ENCODE measurements at places on chromosomes 12 and 14.
A peak's percentile ranks its signal among the peaks of the same experiment; 100 is the strongest.

GRCh38 chr12:10067942-10068341 lies 30.8 kb downstream of the CLEC1A start:
- peak; percentile 23 for DNase-seq

GRCh38 chr14:104111301-104112112 lies 26.0 kb downstream of the ASPG start:
- DNase-seq, result no peak

DNA sequence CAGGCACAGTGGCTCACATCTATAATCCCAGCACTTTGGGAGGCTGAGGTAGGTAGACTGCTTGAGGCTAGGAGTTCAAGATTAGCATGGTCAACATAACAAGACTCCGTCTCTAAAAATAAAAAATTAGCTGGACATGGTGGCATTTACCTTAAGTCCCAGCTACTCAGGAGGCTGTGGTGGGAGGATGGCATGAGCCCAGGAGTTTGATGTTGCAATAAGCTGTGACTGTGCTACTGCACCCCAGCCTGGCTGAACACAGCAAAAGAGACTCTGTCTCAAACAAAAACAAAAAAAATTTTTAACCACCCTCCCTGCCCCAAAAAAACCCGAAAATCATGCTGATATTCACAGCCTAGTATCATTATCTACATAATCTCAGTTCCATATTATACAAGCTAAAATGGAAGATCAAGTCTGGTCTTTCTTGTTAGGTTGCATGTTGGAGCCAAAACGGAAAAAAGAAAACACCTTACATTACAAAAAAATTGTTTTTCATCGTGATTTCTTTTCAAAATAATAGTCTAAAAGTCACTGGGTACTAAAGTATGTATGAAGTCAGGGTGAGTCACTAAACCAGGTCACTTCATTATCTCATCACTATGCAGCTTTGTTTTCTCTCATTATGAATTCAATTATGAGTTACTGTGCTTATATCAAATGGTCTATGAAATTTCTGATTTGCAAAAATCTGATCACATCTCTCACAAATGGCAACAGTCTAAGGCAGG lies 13.8 kb downstream of the GXYLT1 start:
- DNase-seq, result peak; percentile 18

- no peak for DNase-seq
Observed at GRCh38 chr14:51889851-51890250, 29.4 kb downstream of the GNG2 start.

DNA sequence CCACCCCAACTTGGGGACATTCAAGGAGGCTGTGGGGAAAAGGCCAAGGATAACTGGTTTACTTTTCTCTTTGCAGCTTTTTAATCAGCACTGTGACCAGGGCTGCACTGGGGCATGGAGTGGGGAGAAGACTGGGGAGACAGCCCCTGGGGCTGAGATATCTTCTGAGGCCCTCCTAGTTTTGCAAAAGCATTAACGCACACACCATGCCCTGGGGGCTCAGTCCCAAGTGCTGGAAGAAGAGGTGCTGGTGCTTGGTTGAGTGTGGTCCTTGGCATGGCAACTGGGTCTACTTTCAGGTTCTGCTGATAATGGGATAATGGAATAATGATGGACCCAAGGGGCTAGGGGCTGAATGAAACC lies 9.4 kb upstream of the SMARCD1 start:
- DNase-seq, result no peak

- no peak for DNase-seq
Observed at GRCh38 chr12:108822497-108823205, 34.7 kb downstream of the SSH1 start.

GRCh38 chr14:42185718-42186117 lies 579.0 kb downstream of the LRFN5 start:
- no peak for DNase-seq
